ENCODE measurements at places on chromosomes 12 and 14.

DNA sequence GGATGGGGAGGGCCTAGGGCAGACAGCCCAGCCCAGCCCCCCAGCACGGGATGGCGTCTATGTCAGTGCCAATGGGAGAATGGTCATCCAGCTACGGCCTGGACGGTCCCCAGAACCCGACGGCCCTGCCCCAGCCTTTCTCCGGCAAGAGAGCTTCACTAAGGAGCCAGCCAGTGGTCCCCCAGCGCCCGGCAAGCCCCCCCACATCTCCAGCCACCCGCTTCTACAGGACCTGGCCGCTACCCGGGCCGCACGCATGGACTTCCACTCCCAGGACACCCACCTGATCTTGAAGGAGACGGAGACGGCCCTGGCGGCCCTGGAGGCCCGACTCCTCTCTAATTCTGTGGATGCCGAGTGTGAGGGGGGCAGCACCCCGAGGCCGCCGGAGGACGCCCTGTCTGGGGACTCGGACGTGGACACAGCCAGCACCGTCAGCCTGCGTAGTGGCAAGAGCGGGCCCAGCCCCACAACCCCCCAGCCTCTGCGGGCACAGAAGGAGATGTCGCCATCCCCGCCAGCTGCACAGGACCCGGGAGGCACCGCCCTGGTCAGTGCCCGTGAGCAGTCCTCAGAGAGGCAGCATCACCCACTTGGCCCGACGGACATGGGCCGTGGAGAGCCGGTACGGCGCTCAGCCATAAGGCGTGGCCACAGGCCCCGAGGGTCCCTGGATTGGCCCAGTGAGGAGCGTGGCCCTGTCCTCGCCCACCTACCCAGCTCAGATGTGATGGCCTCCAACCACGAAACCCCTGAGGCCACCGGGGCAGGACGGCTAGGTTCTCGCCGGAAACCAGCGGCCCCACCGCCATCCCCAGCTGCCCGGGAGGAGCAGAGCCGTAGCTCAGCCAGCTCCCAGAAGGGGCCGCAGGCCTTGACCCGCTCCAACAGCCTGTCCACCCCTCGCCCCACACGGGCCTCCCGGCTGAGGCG lies 21.9 kb downstream of the CEP170B start:
- DNase-seq, result no peak

GRCh38 chr14:36856095-36856878 lies 194.6 kb downstream of the PAX9 start:
- DNase-seq, result no peak

DNA sequence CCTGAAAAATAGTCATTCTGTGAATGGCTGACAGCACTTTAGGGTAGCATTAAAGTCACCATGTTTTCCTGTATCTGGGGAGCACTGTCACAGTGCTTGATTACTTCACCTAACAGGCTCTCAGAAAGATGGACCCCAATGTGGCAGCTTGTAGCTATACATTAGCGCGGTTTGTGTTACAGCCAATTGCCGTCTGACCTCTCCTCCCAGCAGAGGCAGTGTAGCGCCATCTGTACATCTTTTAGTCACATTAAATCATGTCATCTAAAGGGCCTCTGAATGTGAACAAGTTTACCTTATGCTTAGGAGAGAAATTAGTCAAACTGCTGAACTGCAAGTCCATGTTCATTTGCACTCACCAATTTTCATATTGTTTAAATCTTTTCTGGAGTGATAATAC lies 113.7 kb downstream of the LMO3 start:
- no peak for DNase-seq

- no peak for DNase-seq
Observed at GRCh38 chr12:4026020-4026358, 152.8 kb upstream of the PARP11 start.

DNA sequence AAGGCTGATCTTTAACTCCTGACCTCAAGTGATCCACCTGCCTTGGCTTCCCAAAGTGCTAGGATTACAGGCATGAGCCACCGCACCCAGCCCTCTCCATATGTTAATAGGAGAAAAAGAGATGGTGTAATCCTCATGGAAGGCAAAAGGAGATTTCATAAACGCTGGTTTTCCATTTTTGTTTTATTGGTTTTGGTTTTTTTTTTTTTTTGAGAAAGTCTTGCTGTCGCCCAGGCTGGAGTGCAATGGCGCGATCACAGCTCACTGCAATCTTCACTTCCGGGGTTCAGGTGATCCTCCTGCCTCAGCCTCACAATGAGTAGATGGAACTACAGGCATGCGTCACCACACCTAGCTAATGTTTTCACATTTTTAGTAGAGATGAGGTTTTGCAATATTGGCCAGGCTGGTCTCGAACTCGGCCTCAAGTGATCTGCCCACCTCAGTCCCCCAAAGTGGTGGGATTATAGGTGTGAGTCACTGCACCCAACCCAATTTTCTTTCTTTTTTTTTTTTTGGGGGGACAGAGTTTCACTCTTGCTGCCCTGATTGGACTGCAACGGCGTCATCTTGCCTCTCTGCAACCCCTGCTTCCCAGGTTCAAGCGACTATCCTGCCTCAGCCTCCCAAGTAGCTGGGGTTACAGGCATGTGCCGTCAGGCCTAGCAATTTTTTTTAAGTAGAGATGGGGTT lies 8.1 kb downstream of the PTGES3 start:
- DNase-seq, result no peak

DNA sequence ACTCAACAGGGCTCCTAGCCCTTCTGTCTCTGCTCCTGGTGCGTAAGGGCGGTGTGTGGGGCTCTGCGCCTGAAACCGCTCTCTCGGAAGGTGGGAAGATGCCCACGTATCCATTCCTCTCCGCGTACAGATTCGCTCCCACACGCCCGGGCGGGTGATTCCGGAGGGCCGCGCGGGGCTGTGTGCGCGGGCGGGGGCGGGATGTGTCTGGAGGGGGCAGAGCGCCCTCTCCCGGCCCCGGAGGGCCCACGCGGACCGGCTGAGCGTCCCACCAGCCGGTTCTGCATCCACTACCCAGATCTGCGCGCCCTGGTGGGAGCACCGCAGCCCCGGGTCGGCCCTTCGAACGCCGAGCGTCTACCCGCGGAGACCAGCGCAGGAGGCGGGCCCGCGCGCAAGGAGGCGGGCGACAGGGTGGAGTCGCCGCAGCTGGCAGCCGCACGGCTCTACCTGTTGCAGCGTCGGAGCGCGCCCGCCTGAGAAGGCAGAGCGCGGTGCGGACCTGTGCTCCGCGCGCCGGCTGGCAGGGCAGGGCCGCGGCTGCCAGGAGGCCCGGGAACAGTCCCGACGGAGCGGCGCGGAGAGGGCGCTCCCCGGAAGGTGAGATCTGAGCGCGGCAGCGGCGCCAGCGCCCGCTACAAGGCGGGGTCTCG lies 1.4 kb upstream of the KCNK13 start:
- DNase-seq, result peak; percentile 30

GRCh38 chr12:115227137-115227615 lies 543.2 kb upstream of the TBX3 start:
- no peak for DNase-seq

DNA sequence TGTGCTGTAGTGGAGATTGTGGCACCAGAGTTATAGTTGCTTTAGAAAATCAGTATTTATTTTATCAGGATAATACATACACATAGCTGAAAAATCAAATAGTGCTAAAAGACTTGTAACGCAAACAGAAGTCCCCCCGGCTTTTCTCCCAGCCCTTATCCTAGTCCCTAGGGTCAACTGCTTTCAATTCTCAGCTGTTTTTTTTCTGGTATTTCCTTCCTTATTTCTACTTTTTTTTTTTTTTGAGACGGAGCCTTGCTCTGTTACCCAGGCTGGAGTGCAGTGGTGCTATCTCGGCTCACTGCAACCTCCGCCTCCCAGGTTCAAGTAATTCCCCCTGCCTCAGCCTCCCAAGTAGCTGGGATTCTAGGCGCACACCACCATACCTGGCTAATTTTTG lies 8.4 kb upstream of the CTDSP2 start:
- DNase-seq, result no peak

- DNase-seq, result no peak
Observed at GRCh38 chr12:22919883-22920282, 294.9 kb downstream of the ETNK1 start.

- no peak for DNase-seq
Observed at GRCh38 chr12:126952096-126953007, 1314.6 kb upstream of the TMEM132C start.

DNA sequence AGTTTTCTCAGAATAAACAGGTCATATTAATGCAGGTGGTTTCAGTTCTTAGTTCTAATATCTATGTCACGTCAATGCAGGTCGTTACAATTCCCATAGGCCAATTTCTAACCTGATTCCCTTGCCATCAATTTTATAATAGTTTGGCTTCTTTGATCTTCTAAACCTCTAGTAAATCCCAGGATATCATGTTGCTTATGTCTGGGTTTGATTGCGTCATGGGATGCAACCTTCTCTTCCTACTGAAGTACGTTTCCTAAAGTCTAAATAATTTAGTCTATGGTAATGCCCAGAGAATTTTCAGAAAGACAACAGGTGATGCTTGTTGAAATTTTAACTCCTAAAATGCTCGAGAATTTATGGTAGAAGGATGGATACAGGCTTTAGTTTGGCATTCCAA lies 19.2 kb downstream of the TAS2R7 start:
- DNase-seq, result no peak

GRCh38 chr14:90487462-90487861 lies 90.6 kb downstream of the CALM1 start:
- no peak for DNase-seq

DNA sequence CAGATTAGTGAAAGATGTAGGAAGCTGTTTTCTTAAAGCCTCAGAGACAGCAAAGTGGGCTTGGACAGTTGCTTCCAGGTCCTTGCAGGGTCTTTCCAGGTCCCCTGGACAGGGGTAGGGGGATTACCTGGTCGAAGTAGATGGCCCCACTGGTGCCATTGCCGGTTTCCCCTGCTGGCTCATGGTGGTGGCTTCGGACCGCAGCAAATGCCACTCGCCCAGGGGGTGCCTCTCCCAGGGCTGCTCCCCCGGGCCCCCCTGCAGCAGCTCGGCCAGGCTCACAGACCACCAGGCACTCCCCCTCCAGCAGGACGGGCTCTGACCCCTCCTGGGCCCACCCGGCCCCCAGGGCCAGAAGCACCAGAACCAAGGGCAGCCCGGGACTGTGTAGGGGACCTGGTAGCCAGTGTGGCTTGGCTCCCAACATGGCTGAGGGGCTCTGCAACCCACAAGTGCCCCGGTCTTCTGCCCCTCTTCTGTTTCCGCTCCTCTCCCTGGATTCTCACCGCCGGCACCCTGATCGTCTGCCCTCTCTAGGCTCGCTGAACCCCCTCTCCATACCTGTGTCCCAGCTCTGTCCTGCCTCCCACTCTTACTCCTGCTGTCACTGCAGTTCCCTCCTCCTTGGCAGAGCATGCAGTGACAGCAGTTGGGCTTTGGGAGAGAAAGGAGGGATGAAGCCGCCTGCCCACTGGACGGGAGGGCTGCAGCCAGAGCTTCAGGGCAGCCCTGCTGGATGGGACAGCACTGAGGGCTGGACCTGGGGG lies 657 bp downstream of the CBLN3 start:
- DNase-seq, result no peak

GRCh38 chr12:90473831-90474230 lies 481.1 kb downstream of the CCER1 start:
- no peak for DNase-seq

GRCh38 chr14:59439256-59439965 lies 25.8 kb downstream of the GPR135 start:
- DNase-seq, result no peak

DNA sequence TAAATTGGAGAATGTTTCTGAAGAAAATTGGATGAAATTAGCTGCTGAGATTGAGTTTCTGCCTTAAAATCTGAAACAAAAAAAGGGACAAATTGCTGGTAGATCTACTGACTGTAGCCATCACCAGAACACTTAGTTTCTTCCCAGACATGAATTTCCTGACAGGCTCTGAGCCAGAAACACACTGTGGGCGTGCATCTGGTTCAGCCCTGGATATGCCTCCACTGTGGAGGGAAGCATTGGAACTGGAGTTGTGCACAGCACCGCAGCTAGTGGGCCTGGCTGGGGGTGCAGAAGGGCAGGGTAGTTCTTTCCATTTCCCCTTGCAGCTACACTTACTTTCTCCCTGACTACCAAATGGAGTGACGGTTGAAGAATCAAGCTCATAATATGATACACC lies 31.2 kb downstream of the CREBL2 start:
- no peak for DNase-seq

GRCh38 chr12:87952850-87953249 lies 76.4 kb downstream of the C12orf50 start:
- no peak for DNase-seq

DNA sequence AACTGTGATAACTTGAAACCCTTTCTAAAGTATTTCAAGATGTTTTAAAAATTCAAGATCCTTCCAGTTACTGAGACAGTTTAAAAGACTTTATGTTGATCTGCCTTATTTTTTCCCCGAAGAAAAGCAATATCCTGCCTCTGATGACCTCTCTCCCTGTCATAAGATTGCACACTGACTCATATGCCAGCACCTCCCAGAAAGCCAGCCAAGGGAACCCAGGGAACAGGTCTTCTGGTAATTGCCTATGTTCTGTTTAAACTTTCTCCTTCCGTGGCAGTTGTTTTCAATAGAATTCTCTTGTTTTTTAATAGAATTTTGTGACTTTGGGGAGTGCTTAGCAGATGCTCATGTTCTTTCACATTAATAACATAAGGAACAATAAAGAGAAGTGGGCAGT lies 300.2 kb upstream of the PRKD1 start:
- DNase-seq, result no peak

GRCh38 chr12:116444590-116444943 lies 114.6 kb upstream of the MAP1LC3B2 start:
- DNase-seq, result no peak

GRCh38 chr12:6279631-6280030 lies 30.9 kb upstream of the PLEKHG6 start:
- DNase-seq, result no peak

DNA sequence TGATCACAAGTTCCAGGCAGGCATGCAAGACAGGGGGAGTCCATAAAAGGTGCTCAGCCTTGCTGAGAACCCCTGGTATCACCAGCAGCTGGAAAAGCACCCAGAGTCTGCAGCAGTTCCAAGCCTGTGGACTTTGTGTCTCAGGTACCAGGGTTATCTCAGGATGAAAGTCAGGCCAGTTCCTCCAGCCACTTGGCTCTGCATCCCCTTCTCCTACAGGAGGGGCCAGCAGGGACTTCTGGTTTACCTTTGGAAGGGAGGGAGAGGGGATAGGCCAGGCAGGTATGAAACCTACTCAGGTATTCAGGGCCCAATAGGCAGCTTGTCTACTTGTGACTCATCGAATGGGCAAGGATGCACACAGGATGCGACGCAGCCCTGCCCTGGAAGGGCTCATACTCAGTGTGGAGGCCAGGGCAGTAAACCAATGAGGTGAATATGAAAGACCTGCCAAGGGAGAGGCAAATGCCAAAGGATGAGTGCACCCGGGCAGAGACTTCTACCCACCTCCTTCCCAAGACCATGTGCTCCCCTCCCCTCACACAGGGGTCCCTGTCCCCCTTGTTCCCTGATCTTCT lies 148.2 kb downstream of the SLC38A6 start:
- no peak for DNase-seq

DNA sequence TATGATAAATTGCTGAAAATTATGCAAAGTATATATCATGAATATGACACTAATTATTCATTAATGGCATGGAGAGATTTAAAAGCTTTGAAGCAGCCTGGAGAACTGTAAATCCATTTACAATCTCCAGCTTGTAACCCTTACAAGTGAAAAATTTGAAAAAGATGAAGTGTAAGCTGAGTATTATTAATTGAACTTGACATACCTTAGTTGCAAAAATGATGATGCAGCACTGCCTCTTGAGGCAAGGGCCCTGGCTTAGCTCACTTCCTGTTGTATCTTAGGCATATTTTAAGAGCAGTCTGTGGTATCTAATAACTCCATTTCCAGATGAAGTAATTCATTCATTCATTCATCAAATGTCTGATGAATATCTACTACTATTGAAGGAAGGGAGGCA lies 158.6 kb downstream of the ANO4 start:
- DNase-seq, result no peak

- no peak for DNase-seq
Observed at GRCh38 chr12:89494411-89495231, 30.0 kb downstream of the GALNT4 start.
